Spinal cord (tissue), 10 donors: ENCODE measurements at places on chromosomes 6 and 20.

GRCh38 chr6:151803743-151804142 is 3.7 kb upstream of the ESR1 start:
- DNase-seq: no peak

DNA sequence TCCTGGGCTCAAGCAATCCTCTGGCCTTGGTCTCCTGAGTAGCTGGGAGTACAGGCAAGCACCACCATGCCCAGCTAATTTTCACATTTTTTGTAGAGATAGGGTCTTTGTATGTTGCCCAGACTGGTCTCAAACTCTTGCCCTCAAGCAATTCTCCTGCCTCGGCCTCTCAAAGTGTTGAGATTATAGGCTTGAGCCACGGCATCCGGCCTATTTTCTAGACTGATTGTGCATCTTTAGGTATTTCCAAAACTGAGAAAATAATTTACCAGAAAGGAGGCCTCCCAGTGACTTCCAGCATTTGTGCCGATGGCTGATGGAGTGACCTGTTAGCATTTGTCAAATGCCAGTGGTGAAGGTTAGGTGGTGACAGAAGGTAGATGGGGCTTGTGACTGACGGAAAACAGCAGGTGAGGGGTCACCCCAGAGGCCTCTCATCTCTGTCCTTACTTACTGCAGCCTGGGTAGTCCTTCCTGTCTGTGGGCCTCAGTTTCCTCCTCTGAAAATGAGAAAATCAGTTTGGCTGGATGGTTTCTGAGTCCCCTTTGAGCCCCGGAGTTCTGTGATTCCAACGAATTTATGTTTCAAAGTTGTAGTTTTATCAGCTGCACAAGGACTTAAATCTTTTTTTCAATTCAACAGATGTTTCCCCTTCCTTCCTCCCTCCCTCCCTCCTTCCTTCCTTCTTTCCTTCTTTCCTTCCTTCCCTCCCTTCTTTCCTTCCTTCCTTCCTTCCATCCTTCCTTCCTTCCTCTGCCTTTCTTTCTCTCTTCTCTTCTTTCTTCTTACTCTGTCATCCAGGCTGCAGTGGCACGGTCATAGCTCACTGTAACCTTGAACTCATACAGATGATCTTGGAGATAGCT is 53.5 kb downstream of the TGM2 start:
- DNase-seq: no peak

- DNase-seq: no peak
Observed at GRCh38 chr6:37492236-37492972, 7.3 kb downstream of the CCDC167 start.

DNA sequence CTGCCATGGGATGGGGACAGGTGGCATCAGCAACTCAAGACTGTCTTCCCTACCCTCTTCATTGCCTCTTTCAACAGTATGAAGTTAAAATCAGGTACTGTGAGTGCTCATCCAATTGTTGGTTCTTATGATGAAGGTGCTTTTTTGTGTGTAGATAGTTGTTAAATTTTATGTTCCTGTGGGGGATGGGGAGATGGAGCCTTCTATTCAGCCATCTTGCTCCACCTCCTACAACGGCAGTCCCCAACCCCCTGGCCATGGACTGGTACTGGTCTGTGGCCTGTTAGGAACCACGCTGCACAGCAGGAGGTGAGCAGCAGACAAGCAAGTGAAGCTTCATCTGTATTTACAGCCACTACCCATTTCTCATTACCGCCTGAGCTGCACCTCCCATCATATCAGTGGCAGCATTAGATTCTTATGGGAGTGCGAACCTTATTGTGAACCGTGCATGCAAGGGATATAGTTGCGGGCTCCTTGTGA is 47.8 kb upstream of the TOP1 start:
- no peak for DNase-seq

GRCh38 chr6:12439296-12439695 is 149.1 kb downstream of the EDN1 start:
- DNase-seq: no peak

DNA sequence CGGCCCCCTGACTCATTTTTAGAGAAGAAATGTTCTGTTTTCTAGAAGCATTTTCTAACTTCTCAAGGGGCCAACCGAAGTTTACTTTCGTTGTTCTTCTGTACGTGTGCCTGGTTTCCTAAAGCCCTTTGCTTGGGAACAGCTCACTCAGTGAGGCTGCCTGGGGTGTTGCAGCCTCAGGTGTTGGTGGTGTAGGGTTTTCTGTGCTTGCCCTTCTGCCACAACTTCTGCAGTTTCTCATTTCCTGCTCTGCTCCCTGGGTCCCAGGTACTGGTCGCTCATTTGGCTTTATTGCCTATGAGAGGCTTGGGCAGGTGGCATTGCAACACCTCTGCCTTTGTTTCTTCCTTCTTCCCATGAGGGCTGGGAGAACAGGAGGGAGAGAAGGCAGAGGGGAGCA is 278.3 kb downstream of the SOX4 start:
- DNase-seq: no peak

DNA sequence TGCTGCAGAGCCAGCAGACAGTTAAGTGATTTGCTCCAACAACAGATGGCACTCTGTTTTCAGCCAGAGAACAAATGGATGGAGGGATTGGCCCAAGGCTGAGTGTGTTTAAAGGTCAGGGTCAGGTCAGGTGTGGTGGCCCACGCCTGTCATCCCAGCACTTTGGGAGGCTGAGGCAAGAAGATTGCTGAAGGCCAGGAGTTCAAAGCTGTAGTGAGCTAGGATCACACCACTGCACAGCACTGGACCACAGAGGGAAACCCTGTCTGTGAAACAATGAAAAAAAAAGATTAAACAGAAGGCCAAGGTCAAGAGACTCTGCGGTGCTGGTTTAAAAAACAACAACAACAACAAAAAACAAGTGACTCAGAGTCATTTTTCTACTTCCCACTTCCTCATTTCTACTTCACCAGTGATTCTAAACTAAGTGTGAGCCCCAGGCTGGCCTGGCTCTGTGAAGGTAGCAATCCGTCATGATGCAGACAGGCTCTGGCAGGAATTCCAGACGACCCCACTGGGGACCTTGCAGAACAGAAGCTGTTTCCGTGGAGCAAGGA is 42.5 kb upstream of the ARMC2 start:
- no peak for DNase-seq

DNA sequence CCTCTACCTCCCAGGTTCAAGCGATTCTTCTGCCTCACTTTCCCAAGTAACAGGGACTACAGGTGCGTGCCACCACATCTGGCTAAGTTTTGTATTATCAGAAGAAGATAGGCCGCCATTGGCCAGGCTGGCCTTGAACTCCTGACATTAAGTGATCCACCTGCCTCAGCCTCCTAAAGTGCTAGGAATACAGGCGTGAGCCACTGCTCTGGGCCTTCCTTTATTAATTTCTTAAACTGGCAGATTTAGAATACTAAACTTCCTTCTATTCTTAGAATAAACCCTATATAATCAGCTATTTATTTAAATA is 86.6 kb downstream of the HFE start:
- no peak for DNase-seq

GRCh38 chr6:111631018-111631417 is 25.3 kb upstream of the TRAF3IP2 start:
- no peak for DNase-seq

DNA sequence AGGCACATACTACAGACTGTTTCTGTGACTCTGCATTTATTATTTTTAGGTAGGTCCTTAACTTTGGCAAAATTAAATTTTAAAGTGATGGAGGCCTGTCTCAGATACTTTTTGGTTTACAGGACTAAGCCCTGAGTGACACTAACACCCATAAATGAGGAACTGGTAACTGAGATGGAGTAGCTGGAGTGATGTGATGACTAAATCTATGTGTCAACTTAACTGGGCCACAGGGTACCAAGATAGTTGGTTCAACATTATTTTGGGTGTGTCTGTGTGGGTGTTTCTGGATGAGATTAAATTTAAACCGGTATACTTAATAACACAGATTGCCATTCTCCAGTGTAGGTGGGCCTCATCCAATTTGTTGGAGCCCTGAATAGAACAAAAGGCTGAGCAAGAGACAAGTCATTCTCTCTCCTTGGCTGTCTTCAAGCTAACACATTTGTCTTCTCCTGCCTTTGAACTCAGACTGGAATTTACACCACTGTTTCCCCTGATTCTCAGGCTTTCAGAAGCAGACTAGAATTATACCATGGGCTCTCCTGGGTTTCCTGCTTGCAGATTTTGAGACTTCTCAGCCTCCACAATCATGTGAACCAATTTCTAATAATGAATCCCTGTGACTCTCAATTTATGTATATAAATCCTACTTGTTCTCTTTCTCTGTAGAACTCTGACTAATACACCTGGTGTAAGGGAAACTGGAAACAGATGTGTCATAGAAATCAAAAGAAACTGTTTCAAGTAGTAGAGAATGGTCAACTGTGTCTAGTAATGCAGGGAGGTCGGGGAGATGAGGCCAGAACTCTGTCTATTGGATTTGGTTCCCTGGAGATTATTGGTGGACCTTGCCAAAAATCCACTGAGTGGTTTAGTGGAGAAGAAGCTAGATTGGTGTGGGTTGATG is 579.2 kb downstream of the EPM2A start:
- DNase-seq: no peak

DNA sequence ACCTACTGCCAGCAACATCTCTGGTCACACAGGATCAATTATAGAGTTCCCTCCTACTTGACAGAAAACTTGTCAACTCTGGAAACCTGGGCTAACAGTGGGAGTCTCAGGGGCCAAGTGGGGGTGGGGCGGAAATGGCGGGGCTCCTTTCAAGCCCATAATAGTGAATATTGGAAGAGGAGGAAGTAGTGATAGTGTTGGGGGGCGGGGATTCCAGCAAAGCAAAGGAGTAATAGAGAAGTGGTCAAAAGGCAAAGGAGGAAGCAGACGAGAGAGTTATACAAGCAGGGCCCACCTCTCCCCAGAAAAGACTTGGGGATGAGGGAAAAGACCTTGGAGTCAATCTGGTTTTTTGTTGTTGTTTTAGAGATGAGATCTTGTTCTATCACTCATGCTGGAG is 2.1 kb downstream of the DEF6 start:
- DNase-seq: no peak

DNA sequence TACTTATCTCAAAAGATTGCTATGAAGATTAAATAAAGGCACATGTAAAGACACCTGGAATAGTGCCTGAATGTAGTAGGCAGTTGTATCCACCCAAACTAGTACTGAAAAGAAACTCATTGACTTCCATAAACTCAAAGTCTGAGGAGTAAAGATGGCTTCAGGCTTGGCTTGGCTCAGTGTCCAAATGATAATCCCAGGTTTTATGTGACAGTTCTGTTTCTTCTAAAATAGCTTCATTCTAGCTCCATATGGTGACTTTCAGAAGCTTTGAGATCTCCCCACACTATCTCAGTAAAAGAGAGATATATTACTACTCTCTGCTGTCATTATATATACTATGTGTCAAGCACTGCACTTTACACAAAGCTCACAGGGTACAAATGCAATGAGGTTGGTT is 121.3 kb downstream of the DOK5 start:
- DNase-seq: no peak

- DNase-seq: no peak
Observed at GRCh38 chr6:24759718-24760117, 15.0 kb upstream of the GMNN start.

DNA sequence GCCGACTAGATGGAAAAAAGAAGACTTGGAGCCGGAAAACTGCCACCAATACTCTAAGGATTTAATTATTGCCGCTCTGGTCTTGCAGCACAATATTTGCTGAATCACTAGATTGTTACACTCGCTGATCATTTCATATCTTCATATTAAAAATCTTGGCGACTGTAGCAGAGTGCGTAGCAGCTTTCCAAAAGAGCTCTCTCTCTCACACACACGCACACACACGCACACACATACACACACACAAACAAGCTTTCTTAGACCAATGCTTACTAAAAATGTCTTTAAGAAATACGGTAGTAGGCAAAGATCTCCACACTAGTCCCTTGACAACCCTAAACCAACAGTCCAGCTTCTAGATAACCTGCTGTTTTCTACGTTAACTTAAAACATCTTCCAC is 7.7 kb downstream of the GRIK2 start:
- no peak for DNase-seq

DNA sequence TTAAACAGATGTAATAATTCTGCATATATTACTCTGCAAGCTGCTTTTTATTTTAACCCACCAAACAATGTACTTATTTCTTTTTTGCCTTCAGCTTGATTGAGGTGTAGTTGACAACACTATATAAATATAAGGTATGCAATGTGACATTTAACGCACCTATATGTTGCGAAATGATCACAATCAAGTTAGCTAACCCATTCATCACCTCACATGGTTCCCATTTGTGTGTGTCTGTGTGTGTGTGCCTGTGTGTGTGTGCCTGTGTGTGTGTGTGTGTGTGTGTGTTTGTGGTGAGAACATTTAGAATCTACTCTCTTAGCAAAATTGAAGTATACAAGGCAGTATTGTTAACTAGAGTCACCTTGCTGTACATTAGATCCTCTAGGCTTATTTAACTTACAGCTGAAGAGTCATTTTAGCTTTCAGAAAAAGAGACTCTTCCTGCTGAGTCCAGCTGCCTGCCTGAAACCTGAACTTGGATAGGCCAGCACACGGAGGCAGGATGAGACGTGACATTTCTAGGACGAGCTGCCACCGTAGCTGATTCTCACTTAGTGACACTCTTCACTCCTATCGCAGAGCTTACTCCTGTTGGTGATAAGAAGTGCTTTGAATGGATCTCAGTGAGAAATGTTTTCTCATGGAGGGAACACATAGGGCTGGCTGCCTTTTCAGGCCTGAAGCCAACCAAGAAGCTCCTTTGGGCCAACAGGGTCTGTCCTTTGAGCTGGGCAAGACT is 126.5 kb upstream of the RIPOR2 start:
- DNase-seq: peak; percentile 19

- DNase-seq: no peak
Observed at GRCh38 chr6:9112544-9112943, 677.2 kb upstream of the SLC35B3 start.

GRCh38 chr20:5658912-5659345 is 91.3 kb upstream of the SHLD1 start:
- peak; percentile 96 for DNase-seq

DNA sequence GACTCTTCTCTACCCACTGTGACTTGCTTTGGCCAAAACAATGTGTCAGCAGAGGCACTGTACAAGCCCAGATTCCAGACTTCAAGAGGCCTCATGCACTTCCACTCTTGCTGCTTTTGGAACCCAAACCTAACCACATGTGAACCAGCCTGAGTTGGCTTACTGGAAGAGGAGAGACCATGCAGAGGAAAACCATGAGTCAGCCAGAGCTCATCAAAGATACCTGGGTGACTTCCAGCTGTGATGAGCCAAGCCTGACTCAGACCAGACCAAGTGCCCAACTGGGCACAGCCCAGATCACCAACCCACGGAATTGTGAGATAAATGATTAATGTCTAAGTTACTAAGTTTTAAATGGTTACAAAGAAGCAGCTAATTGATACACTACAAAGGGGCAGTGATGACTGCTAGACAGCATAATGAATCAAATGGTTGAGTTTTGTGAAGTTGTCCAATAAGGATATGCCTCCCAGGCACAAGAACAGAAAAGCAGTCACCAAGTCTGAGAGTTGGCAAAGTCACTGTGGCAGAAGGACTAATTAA is 16.2 kb upstream of the BEND6 start:
- DNase-seq: no peak

GRCh38 chr6:47308552-47309290 is 984 bp downstream of the TNFRSF21 start:
- DNase-seq: peak; percentile 74
